Osteoblast (primary cell): ENCODE measurements at places on chromosomes 4 and X. TPM values are rescaled to one million over a fixed set of nuclear protein-coding genes. Genes with fewer than 3 reads are reported as not detected.

DNA sequence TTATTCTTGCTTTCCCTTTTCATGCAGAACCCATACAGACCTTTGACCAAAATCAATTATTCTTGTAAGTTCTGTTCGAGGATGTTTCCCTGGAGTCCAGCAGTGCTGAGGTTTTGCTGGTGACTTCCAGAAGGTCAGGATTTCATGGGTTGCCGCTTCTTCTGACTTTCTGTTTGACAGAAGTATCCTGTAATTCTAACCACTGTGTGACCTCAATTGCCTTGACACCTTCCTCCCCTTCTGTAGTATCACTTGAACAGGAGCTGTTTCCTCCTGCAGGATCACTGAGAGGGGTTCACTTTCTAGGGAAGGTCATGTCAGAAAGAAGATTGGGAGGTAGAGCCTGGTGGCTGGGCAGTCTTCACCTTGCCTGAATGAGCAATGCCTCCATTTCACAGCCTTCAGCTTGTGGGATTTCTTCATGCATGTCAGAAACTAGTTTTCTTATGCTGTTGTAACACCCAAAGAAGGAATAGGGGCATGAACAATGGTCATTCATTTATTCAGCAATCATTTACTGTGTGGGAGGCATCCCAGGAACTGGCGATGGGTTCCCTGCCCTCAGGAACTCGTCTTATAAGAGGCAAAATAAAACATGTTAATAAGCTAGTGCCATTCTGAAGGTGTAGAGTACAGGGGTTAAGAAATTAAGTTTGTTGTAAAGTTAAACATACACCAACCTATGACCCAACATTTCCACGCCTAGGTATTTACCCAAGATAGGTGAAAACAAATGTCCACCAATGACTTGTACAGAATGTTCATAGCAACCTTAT lies 205.9 kb downstream of the SOWAHB start:
- no peak for DNase-seq

DNA sequence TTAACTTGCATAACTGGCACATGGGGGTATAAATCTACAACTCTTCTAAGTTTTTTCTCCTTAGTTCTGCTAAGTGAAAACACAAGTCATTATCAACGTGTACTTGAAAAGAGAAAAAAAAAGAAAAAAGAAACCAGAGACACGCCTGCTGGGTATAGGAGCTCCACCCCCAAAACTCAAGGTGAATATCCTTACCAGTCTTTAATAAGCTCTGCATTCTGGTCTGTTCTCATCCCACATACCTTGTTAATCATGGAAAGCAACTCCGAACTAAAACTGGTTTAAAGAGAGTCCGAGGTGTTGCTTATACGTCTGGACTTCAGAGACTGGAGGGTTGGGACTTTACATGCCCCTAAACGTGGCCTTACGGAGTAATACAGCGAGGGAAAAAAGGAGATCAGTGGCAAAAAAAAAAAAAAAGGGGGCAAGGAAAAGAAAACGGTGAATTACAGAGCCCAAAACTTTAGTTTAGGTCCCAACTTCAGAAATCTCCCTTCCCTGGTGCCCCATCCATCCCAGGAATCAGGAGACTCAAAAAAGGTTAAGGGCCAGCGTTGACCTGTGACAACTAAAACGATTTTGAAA lies 1.0 kb downstream of the PGRMC2 start:
- peak; percentile 76 for DNase-seq

- no peak for DNase-seq
These were observed 516.4 kb upstream of the BOD1L1 start for GRCh38 chr4:14143892-14144291.

- DNase-seq: no peak
These were observed 209.8 kb downstream of the RTL9 start for GRCh38 chrX:110568441-110568840.

Gene DSPP
- not detected in 2 replicates for total RNA-seq

- DNase-seq: no peak
These were observed 239.4 kb upstream of the CTSO start for GRCh38 chr4:156193106-156193505.

DNA sequence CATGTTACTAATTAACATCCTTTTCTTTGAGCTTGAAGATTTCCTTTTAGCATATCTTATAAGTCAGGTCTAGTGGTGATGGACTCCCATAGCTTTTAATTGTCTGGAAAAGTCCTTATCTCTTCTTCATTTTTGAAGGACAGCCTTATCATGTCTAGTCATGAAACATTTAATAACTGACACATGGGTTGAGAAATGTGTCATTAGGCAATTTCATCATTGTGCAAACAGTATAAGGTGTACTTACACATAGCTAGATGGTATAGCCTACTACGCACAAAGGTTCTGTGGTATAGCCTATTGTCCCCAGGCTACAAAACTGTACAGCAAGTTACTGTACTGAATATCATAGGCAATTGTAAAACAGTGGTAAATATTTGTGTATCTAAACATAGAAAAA lies 34.5 kb upstream of the ALG13 start:
- DNase-seq: no peak

DNA sequence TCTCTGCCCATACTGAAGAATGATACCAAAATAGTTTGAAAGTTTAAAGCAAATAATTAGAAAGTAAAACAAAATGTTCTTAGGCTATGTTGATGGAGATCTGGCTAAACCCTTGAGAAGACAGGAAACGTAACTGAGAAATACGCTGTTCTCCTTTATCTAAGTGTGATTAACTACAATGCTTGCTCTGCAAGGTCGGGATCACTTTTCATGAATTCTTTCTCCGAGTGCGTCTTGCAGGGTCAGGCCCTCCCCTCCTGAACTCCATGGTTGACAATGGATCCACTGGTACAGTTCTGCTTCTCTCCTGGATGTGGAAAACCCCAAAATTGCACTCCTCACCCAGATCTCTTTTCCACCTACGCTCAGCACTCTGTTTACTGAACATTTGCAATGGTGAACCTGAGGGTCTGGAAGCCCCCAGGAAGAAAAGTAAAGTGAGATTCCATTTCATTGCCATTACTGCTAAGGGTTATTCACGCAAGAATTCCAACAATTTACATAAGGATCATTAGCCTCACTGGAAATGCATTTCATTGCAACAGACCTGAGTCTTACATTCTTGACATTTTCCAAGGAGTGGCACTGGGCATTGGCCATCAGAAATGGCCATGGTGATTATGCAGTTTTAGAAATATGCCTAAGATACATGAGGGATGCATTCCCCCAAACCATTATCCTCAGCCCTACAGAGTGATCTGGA lies 24.6 kb upstream of the WWC2 start:
- peak; percentile 75 for DNase-seq

GRCh38 chr4:76923619-76924357 lies 25.8 kb upstream of the SEPTIN11 start:
- no peak for DNase-seq

GRCh38 chrX:25755194-25755593 lies 382.9 kb upstream of the MAGEB18 start:
- no peak for DNase-seq

DNA sequence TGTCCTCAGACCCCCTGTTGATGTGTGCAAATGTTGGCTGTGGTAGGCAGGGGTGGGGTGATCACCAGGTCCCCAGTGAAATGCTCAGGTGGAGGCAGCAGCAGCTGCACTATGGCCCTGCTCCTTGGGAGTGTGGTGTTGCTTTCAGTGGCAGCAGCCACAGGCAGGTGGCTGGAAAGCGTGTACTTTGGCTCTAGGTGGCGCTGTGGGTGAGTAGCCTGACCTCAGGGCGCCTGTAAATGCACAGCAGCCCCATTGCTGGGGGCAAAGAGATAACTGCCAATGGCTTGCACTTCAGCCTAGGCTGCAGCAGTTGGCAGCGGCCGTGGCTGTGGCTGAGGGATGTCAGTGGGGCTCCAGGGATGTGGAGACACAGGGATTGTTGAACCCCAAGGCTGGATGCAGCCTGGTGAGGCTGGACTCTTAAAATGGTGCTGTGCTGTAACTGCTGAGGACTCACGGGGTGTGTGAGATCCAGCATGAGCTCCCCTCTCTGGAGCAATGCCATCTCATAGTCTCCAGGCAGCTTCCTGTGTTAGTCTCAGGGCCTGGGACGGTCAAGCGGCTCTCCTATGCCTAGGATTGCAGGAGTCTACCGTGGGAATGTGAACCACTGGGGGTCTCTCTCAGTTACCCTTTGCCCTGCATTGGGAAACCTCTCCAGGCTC lies 421.7 kb upstream of the HTR2C start:
- peak; percentile 1 for DNase-seq

DNA sequence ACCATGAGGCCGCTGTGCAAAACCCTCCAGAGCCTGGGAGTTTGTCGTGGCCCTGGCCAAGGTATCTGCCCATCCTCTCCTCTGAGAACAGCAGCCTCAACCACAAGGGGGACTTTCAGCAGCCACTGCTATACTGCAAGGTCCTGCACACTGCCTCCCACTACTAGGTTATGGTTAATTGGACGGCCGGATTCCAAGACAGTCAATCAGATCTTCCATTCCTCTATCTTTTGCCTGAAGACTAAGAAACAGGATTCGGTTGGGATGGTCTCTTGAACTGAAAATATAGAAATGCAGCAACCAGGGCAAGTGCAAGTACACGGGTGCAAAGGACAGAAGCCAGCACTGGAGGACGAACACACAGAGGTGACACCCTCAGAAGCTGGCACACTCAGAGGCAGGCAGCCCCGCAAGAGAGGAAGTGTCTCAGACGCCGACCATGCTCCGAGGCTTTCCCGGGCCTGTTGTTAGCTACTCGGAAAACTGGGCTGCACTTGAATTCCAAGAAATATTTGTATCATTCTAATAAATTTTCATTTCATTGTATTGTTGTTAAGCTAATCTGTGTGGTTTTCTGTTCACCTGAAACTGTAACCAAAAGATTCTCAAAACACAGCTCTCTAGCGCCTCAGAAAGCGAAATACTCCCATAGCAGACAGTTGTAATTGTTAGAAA lies 63.3 kb downstream of the AFAP1 start:
- no peak for DNase-seq

- DNase-seq: no peak
These were observed 53.4 kb downstream of the LDB2 start for GRCh38 chr4:16844816-16845586.

Gene ZFYVE28
- total RNA-seq: 9.7 and 10.5 TPM in 2 replicates

- no peak for DNase-seq
These were observed 45.4 kb upstream of the PNPLA4 start for GRCh38 chrX:7972586-7972985.

DNA sequence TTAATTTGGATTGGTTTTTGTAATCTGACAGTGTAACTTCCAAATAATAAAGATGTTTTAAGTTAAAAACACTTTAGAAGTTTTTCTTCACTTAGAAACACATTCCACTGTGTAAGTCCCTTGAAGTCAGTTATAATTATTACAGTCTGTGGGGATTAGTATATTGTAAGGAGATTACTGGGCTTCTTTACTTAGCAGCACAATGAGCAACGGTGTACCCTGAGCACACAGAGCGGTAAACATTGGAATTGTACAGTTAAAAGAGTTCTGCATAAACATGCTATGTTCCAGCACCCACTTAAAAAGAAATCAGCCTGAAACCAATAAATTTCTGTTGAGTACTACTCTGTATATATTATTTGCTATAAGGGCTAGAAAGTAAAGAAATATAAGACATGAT lies 44.3 kb downstream of the CCSER1 start:
- DNase-seq: no peak

DNA sequence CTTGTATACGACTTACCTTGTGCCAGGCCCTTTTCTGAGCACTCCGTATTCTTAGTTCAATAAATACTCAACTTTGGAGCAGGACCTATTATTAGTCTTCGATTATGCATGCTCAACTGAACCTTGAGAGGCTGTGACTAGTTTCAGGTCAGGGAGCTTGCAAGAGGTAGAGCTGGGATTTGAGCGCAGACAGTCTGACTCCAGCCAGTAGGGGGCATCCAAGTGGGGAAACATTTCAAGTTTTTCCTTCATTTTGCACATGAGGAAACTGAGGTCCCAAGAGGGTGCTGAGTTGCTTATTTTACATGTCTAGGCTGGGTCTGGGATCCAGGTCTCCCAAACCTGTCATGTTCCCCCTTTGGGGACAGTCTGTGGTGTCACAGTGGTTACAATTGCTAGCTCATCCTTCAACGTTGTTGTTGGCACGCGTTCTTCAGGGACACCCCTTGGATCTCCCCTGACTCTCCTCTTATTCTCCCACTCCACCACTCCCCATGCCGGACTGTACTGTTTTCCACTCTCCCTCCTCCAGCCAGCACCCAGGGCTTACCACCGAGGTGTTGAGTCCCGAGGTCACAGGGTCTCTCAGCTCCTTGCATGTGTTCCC lies 6.7 kb upstream of the PRICKLE3 start:
- DNase-seq: no peak

- no peak for DNase-seq
These were observed 6.8 kb downstream of the MECP2 start for GRCh38 chrX:154090731-154091130.

DNA sequence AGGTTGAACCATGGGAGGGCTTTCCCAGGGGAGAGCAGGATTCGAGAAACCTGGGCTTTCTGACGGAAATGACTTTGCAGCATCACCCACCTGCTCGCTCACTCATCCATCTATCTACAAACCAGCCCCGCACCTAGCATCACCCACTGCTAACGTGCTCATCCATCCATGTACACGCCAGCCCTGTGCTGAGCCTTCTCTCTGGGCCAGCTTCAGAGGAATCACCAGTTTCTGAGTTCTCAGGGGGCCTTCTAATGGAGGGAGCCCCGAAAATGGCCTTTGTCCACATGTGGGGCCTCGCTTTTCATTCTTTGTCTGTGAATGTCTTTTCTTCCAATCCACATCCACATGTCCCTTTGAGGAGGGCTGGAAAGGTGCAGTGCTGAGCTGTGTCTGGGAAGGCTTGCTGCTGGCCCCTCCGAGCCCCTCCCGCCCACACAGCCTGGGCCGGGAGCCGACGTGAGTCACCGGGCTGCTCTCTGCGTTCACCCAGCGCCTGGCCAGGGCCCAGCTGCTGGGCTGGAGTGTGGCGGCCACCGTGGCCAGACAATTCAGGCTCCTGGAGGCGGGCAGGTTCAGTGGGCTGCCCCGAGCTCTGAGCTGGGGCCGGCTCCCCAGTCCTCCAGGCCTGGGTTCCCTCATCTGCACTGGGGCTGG lies 14.7 kb downstream of the SORCS2 start:
- peak; percentile 99 for DNase-seq

Gene HSFX2
- total RNA-seq: 0.36 TPM in 1 of 2 replicates, not detected in the other

DNA sequence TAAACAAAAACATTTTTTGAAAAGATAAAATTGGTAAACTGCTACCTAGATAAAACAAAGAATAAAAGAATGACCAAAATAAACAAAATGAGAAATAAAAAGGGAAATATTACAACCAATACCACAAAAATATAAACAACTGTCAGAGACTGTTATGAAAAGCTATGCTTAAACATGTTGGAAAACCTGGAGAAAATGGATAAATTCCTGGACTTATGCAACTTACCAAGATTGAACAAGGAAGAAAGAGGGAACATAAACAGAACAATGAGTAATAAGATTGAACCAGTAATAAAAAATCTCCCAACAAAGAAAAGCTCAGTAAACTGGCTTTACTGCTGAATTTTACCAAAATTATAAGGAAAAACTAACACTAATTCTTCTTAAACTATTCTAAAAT lies 518.7 kb downstream of the GRXCR1 start:
- DNase-seq: no peak

DNA sequence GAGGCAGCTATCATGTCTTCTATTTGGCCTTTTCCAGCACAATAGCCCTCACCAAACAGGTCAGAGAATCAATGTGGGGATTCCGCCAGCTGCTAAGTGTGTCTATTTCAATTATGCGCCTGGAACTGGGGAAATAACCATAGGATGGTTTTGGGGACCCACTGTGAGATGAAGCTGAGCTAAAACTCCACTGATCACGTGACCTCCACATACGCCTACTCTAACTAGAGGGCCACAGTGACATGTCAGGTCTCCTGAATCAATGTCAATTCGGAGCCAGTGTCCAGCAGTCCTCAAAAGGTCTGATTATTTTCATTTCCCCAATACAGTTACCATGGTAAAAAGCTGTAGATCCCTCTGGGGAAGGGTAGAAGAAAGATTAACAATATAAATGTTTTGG lies 10.2 kb upstream of the BANK1 start:
- no peak for DNase-seq

Gene VEGFC
- 55.4 and 56.9 TPM in 2 replicates for total RNA-seq
